ENCODE measurements at places on chromosomes 11 and 22. TPM values are rescaled to one million over a fixed set of nuclear protein-coding genes. Genes with fewer than 3 reads are reported as not detected.

KRTAP5-9 gene
- total RNA-seq, result not detected

PLAAT3 gene
- 4.7 TPM for total RNA-seq

PDE2A gene
- total RNA-seq, result 78.3 TPM

SPON1 gene
- total RNA-seq, result 31.5 TPM

P2RY6 gene
- total RNA-seq, result not detected

C11orf16 gene
- total RNA-seq, result not detected

SLC43A1 gene
- total RNA-seq, result 0.94 TPM

OR8D1 gene
- not detected for total RNA-seq

RAB3IL1 gene
- 2.3 TPM for total RNA-seq

SUSD2 gene
- not detected for total RNA-seq

CATSPER1 gene
- total RNA-seq, result not detected

KCNK7 gene
- 0.31 TPM for total RNA-seq

Data from occipital lobe (tissue), 3 donors.